CD8-positive, alpha-beta memory T cell (primary cell): ENCODE measurements at places on chromosomes 1 and 21. TPM values are rescaled to one million over a fixed set of nuclear protein-coding genes. Genes with fewer than 3 reads are reported as not detected.
A peak's percentile ranks its signal among the peaks of the same experiment; 100 is the strongest.

The TRIM62 gene
- total RNA-seq = 5.5 TPM

DNA sequence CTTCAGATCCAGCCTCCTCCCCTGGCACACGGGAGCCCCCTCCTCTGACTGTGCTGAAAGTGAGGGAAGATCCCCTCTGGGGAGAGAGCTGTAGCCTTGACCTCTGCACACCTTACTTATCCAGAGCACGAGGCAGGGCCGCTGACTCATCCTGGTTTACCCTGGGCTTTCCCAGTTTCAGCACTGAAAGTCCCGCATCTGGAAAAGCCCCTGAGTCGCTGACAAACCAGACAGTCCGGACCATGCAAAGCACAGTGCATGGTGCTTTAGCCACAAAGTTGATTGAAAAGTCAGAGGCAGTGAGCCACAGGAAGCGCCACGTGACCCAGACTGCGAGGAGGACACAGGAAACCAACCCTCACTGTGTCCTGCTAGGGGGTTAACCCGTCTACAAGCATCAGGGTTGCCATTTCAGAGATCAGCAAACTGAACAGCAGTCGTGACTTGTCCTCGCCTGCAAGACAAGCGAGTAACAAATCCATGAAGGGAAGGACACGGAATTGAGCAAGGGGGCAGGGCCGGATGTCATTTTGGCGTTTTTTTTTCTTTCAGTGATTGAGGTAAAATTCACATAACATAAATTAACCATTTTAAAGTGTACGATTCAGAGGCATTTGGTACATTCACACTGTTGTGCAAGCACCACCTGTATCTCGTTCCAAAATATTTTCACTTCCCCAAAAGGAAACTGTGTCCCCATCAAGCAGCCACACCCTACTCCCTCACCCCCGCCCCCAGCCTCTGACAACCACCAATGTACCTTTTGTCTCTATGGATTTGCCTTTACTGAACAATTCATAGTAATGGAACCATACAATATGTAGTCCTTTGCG, 19.9 kb upstream of the IFNGR2 start:
- H3K4me3 ChIP-seq = peak overlapping the region; percentile 54
- H3K27ac ChIP-seq = no peak overlapping the region
- H3K36me3 ChIP-seq = no peaks in the 10 kb centered on the region
- DNase-seq = peak; percentile 47
- H3K4me1 ChIP-seq = peaks cover 60% of the 10 kb centered on the region

DNA sequence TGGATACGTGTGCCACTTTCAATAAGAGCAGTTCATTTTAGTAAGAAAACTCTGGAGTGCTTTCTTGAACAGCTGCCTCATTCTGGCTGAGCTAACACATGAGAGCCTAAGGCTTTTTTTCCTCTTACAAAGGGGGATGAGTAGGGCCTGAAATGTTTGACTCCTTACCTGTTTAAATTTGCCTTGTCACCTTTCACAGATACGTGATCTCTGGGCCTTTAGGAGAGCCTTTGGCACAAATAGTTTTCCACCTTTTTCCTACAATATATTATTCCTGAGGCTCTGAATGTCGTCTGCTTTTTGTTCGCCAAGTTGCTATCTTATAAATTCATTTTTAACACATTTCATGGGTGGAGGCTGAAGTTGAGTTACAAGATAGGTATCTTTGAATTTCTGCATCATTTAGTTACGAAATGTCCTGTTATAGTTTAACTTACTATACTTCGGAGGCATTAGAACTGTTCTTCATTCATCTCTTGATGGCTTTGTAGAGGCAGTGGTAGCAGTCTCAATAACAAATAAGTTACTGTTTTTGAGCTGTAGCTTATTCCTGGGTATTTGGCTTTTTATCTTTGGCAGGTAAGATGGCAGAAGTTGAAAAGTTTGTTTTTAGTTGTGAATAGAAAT, 17.2 kb downstream of the UBAP2L start:
- DNase-seq = no peak
- no peak overlapping the region for H3K4me3 ChIP-seq
- H3K4me1 ChIP-seq = peaks cover 11% of the 10 kb centered on the region
- H3K27ac ChIP-seq = no peak overlapping the region

- H3K27me3 ChIP-seq = no peaks in the 10 kb centered on the region
- H3K36me3 ChIP-seq = peaks cover 19% of the 10 kb centered on the region
- no peak overlapping the region for H3K4me3 ChIP-seq
- DNase-seq = no peak
- peaks cover 53% of the 10 kb centered on the region for H3K4me1 ChIP-seq
- no peak overlapping the region for H3K27ac ChIP-seq
Measured at GRCh38 chr1:36231191-36231590, 6.9 kb downstream of the THRAP3 start.

The ZNF593OS gene
- total RNA-seq = not detected

DNA sequence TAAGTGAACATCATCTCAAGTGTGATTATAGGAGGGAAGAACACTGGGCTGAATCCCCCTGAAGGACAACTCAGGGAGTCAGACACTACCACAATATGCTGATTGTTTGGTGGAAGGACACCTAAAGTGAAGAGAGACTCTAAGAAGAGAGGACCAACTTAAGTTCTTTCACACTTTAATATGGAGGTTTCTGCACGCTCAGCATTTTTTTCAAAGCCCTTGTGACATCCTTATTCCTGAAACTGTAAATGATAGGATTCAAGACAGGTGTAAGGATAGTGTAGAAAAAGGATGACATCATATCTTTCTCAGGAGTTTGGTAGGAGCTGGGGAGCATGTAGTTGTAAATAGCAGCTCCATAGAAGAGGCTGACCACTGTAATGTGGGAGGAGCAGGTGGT, 4.8 kb downstream of the OR2T10 start:
- H3K4me1 ChIP-seq = no peaks in the 10 kb centered on the region
- H3K27ac ChIP-seq = no peak overlapping the region
- H3K4me3 ChIP-seq = no peak overlapping the region
- no peaks in the 10 kb centered on the region for H3K36me3 ChIP-seq

The CSDE1 gene
- total RNA-seq = 513 TPM

GRCh38 chr1:194338241-194338948, 1152.0 kb upstream of the B3GALT2 start:
- no peaks in the 10 kb centered on the region for H3K36me3 ChIP-seq
- no peaks in the 10 kb centered on the region for H3K4me1 ChIP-seq
- H3K27me3 ChIP-seq = no peaks in the 10 kb centered on the region
- H3K4me3 ChIP-seq = no peak overlapping the region
- DNase-seq = no peak

GRCh38 chr1:115118086-115118485, 28.8 kb upstream of the TSPAN2 start:
- no peak for DNase-seq
- H3K36me3 ChIP-seq = no peaks in the 10 kb centered on the region
- H3K4me3 ChIP-seq = no peak overlapping the region
- no peaks in the 10 kb centered on the region for H3K4me1 ChIP-seq
- H3K27ac ChIP-seq = no peak overlapping the region

- H3K4me3 ChIP-seq = no peak overlapping the region
- no peaks in the 10 kb centered on the region for H3K4me1 ChIP-seq
- no peak for DNase-seq
- H3K27me3 ChIP-seq = peaks cover 3% of the 10 kb centered on the region
Measured at GRCh38 chr1:204880906-204881305, 10.2 kb downstream of the NFASC start.

The PDC gene
- total RNA-seq = not detected

- DNase-seq = no peak
- no peaks in the 10 kb centered on the region for H3K36me3 ChIP-seq
- H3K4me3 ChIP-seq = no peak overlapping the region
- no peaks in the 10 kb centered on the region for H3K4me1 ChIP-seq
- no peak overlapping the region for H3K27ac ChIP-seq
Measured at GRCh38 chr1:65281846-65282245, 27.5 kb upstream of the DNAJC6 start.

GRCh38 chr1:223763251-223763650, 50.9 kb downstream of the CAPN2 start:
- H3K27ac ChIP-seq = no peak overlapping the region
- peaks cover 47% of the 10 kb centered on the region for H3K36me3 ChIP-seq
- no peak overlapping the region for H3K4me3 ChIP-seq
- no peaks in the 10 kb centered on the region for H3K27me3 ChIP-seq
- DNase-seq = no peak

DNA sequence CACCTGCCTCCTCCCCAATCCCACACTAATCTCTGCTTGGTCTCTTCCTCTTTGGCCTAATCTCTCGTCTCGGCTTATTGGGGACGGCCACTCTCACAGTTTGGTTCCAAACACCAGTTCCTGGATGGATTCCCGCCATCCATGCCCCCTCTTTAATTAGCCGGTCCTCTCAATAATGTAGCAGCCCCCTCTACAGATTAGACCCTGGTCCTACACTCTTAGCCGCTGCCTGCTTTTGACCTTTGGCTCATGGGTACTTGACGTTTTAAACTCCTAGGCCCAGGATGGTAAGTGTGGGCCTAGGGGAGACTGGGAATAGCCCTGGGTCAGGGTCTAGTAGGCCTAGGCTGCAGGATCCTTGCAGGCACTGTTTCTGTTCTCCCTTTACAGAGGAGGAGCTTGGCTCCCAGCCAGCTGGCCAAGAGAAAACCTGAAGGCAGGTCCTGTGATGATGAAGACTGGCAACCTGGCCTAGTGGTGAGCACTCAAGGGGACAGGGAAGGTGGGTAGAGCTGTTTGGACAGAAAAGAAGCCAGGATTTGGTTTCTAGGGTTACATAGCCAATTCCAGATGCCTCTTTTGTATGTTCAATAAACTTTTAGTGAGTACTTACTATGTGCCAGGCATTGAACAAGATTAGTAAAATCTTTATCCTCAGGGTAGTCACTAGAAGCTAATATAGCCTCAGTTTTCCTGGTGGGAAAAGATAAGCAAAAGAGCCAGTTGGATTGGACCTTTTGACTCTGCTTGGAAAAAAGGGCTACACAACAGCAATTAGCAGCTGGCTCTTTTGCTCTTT, 758 bp downstream of the RAD54L start:
- H3K4me1 ChIP-seq = peaks cover 9% of the 10 kb centered on the region
- peak overlapping the region; percentile 70 for H3K4me3 ChIP-seq
- peak overlapping the region; percentile 51 for H3K27ac ChIP-seq
- H3K27me3 ChIP-seq = no peaks in the 10 kb centered on the region
- H3K36me3 ChIP-seq = no peaks in the 10 kb centered on the region
- DNase-seq = no peak
